ENCODE measurements at places on chromosomes 3 and 15. TPM values are rescaled to one million over a fixed set of nuclear protein-coding genes. Genes with fewer than 3 reads are reported as not detected.

The SLC38A3 gene
- 8.1 TPM for total RNA-seq

The CHP1 gene
- total RNA-seq, result 33.5 TPM

The OR5K2 gene
- total RNA-seq, result not detected

The DMXL2 gene
- total RNA-seq, result 202 TPM

The GMNC gene
- 0.63 TPM for total RNA-seq

The RYR3 gene
- 48.8 TPM for total RNA-seq

The IL17RD gene
- 63.5 TPM for total RNA-seq

The GRK7 gene
- total RNA-seq, result 0.31 TPM

The PLSCR5 gene
- not detected for total RNA-seq

The CPLX3 gene
- total RNA-seq, result 1.6 TPM

The FOXL2 gene
- 0.31 TPM for total RNA-seq

The TMIE gene
- 4.1 TPM for total RNA-seq

The CCR3 gene
- total RNA-seq, result not detected

The ZDHHC23 gene
- total RNA-seq, result 18.8 TPM

The RAD51 gene
- 1.9 TPM for total RNA-seq

The STRIT1 gene
- not detected for total RNA-seq

The TTLL13 gene
- total RNA-seq, result not detected

The AGBL1 gene
- 2.5 TPM for total RNA-seq

The FOXP1 gene
- total RNA-seq, result 223 TPM

The SLCO3A1 gene
- 17.8 TPM for total RNA-seq

The NR2E3 gene
- total RNA-seq, result not detected

The CSTA gene
- total RNA-seq, result not detected

The KLHL40 gene
- total RNA-seq, result not detected

The CACNA1D gene
- 49.8 TPM for total RNA-seq

The POPDC2 gene
- 2.5 TPM for total RNA-seq

The RAB6B gene
- 64.2 TPM for total RNA-seq

The SENP2 gene
- 47.9 TPM for total RNA-seq

The MBNL1 gene
- 73.2 TPM for total RNA-seq

The PPIP5K1 gene
- 99.2 TPM for total RNA-seq
